ENCODE measurements at places on chromosomes 1 and 21.

DNA sequence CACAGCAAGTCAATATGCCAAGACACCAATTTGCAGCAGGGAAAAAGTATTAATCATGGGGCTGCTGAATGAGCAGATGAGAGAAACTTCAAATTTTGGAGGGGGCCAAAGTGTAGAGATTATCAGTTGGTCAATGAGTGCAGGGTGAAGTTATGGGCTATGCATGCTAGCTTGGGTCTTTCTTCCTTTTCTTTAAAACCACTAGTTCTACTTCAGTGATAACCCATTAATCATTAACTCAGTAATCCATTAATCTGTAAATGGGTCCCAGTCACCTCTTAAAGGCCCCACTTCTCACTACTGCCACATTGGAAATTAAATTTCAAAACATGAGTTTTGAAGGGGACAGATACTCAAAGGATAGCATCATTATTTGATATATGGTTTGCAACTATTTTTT lies 688.6 kb upstream of the ADGRL4 start:
- DNase-seq: no peak

GRCh38 chr1:203906932-203907331 lies 45.5 kb downstream of the SNRPE start:
- DNase-seq: no peak

DNA sequence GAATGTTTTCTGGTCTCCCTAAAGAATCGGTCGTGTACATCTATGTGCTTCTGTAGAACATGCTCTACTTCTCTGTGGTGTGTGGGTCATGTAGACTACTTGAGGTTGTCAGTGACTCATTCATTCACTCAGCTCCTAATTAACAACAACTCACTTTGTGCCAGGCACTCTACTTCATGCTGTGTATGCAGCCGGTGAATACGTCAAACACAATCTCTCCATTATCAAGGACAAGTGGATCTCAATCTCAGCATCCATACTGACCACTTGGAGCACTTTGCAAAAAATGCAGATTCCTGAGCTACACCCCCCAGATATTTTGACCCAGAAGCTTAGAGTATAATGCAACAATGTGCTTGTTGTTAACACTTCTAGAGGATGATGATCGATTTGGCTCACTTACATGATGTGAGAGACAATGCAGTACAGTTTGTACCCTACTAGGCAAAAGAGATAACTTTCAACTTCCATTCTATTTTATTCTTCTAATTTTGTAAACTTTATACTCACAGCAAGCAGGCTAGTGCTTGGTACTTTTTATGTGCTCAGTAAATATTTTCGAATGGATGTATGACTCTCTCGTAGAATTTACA lies 508.6 kb upstream of the ADAMTS5 start:
- DNase-seq: no peak

DNA sequence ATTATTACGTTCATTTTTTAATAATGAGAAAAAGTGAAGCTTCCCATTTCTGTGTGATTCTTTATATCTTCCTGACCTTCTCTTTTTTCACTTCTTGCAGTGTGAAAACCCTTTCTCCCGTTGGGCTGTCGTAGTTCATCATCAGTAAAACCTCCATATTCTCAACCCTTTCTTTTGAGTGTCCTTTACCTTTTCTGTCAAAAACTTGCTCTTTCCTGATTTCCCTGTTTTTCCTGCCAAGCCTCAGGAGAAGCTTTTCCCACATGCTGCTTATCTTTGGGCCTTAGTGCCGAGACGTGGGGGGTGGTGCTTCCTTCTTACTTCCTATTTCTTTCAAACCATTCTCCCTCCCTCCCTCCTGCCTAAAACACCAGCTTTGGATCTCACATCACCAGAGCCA lies 46.1 kb downstream of the UCK2 start:
- no peak for DNase-seq

DNA sequence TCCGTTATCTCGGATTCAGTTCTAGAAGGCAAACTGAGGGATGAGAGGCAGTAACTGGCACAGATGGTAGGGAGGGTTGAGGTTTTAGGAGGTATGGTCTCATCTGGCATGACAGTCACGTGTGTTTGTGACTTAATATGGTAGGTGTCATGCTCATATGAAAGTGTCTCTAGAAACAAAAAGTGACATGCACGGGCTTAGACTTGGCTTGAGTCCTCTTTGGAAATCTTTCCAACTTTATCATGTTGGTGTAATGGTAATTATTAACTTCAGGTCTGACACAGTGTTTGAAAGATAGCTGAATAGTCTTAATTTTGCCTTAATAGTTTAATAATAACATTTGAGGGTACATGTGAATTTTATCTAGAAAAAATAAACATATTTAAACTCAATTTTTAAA lies 218.1 kb downstream of the FMN2 start:
- DNase-seq: no peak

Measured in CD4-positive, alpha-beta T cell treated with Interleukin-2 at 100 ng/mL for 4 hours (primary cell).